ENCODE measurements at places on chromosomes 3 and 15. TPM values are rescaled to one million over a fixed set of nuclear protein-coding genes. Genes with fewer than 3 reads are reported as not detected.
A peak's percentile ranks its signal among the peaks of the same experiment; 100 is the strongest.

DNA sequence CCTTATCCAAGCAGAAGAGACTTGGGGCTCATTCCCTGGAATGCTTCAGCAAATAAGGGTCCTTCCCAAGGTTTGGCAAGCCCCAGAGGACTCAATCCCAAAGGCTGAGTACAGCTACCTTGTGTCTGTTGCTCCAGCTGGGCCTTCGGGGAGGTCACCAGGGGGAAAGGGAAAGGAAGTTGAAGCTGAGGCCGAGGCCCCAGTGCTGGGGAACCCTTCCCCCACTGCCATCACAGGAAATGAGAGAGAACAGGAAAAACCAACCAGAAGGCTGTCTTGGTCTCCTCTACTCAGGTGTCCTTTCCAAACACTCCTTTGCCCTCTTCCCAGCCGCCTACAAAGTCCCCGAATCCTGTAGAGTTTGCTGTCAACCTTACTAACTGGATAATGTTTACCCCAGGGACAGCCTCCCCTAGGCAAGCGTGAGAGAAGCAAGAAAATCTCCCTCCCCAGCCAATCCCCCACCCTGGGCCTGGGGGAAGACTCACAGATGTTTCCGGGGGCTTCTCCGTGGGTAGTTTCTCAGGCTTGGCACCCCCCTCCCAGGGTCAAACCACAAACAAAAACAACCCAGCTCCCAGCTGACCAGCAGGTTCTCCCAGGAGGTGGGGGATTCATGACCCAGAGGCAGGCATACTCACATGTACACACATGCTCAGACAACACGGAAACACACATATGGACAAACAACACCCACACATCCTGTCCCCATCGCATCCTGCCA, 5.5 kb downstream of the CSRNP1 start:
- DNase-seq, result no peak

The EPHB3 gene
- total RNA-seq, result 0.20 TPM

DNA sequence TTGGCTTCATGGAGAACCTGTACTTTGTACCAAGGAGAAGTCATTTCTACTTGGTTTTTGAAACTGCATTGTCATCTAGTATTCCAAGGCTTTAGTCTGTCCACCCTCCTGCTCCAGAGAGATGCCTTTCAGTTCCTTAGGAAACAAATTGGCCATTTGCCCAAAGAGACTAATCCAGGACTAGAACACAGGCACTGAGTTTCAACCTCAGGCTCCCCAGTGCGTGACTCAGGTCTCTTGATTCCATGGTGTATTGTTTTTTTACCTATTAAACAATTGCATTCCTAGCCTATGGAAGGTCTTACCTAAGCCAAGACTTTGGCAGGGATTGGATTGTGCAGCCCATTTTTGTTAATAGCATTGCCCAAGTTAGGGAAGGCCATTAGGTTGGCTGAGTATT, 214.8 kb upstream of the CTDSPL start:
- no peak for DNase-seq

GRCh38 chr3:73508330-73508954, 116.3 kb downstream of the PDZRN3 start:
- peak; percentile 25 for DNase-seq

The GOLGA6L7 gene
- not detected for total RNA-seq

GRCh38 chr15:46280762-46281542, 646.1 kb downstream of the SQOR start:
- peak; percentile 2 for DNase-seq

Data from Caki2 (cell line).